ENCODE measurements at places on chromosomes 12 and 14.

- DNase-seq: no peak
These were observed 10.4 kb upstream of the EID3 start for GRCh38 chr12:104292872-104293794.

DNA sequence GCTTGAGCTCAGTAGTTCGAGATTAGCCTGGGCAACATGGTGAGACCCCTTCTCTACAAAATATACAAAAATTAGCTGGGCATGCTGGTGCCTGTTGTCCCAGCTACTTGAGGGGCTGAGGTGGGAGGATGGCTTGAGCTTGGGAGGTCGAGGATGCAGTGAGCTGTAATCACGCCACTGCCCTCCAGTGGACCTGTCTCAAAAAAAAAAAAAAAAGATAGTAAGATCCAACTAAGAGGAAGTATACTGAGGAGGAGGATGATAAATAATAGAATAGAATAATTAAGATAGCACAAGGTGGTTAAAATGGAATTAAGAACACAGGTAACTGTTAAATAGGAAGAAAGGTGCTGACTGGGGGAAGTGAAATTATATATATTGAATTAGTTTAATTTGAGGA lies 37.0 kb upstream of the BAZ1A start:
- DNase-seq: no peak

- no peak for DNase-seq
These were observed 233.3 kb upstream of the FOXN3 start for GRCh38 chr14:89650077-89650978.

- no peak for DNase-seq
These were observed 62.3 kb downstream of the R3HDM2 start for GRCh38 chr12:57368349-57369095.

GRCh38 chr12:70354787-70355186 lies 11.3 kb upstream of the KCNMB4 start:
- DNase-seq: no peak

DNA sequence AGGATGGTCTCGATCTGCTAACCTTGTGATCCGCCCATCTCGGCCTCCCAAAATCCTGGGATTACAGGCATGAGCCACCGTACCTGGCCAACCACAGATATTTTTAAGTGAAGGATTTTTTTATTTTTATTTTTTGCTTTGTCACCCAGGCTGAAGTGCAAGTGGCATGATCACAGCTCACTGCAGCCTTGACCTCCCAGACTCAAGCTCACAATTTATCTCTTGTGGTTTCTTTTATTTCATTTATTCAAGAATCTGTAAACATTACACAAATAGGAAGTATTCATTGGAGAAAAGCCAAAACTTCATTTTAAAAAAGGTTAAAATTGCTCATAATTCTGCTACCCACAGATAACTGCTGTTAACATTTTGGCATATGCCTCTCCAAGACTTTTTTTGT lies 13.3 kb downstream of the MOAP1 start:
- no peak for DNase-seq

DNA sequence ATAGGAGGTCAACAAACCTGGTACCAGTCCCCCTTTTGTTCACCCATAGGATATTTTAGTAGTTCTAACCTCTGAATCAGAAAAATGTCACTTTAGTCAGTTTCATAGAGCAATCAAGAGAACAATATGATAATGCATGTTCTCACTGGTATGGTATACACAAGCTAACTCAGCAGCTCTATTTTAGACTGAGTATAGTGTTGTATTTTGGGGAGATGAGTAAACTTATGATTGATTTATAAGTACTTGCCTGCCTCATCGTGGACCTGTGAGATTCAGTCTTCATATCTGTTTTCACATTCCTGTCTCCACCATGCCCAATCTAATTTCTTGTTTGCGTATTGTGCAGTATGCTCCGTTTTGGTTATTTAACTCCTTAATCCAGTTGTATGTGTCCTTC lies 20.9 kb downstream of the COX16 start:
- DNase-seq: no peak

- no peak for DNase-seq
These were observed 13.1 kb downstream of the PGAM5 start for GRCh38 chr12:132723764-132724140.

DNA sequence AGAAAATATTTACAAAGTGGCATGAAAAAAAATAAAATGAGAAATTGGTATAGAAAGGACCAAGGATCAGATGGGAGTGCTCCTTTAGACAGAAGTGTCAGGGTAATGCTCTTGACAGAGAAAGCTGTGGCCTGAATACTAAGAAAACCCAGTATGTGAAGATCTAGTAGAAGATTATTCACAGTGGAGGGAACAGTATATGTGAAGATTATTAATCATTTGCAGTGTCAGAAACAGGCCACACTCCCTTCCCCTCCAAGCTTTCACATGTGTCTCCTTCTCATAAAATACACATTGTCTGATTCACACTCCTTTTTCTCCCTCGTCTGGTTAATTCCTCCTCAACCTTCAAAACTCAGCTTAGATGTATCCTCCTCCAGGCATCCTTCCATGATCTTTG lies 41.3 kb downstream of the CAPS2 start:
- no peak for DNase-seq

DNA sequence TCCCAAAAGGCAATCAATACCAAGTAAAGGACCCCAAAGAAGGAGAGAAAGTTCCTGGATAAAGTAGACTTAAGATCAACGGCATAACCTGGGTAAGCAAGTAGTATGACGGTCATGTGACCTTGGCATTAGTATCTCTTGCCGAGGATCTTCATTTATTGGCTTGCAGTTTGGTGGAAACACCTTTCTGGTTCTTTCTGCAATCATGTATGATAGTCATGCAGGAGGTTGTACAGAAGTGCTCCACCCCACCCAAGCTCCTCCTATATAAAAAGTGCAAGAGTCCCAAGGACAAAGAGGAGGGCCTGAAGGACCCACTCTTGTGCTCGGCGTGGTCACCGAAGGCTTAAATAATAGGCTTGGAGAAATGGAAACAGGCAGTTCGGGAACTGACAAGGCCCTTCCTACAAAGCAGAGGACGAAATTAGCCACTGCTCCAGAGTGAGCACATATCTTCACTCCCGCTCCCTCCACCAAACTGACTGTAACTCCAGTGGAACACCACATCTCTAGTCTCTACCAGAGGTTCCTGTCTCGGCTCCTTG lies 750 bp downstream of the CS start:
- peak; percentile 55 for DNase-seq

GRCh38 chr12:49160399-49160798 lies 28.5 kb downstream of the TUBA1A start:
- DNase-seq: no peak

DNA sequence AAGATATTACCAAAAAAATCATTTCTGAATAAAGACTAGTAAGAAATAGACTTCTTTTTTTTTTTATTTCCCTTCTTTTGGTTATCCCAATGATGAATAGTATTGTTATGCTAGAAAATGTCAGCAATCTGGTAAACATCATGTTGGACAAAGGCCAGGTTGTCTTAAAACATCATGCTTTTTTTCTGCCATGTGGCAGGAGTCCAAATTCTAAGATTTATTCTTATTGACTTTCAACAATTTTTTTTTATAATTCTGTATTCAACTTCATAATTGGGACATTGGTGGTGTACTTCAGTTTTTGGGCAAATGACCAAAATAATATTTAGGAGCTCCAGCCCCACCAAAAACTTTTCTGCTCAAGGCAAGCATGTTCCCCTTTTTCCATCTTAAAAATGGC lies 10.5 kb downstream of the DCN start:
- DNase-seq: peak; percentile 7

GRCh38 chr12:106903241-106903945 lies 52.3 kb upstream of the TMEM263 start:
- peak; percentile 86 for DNase-seq

DNA sequence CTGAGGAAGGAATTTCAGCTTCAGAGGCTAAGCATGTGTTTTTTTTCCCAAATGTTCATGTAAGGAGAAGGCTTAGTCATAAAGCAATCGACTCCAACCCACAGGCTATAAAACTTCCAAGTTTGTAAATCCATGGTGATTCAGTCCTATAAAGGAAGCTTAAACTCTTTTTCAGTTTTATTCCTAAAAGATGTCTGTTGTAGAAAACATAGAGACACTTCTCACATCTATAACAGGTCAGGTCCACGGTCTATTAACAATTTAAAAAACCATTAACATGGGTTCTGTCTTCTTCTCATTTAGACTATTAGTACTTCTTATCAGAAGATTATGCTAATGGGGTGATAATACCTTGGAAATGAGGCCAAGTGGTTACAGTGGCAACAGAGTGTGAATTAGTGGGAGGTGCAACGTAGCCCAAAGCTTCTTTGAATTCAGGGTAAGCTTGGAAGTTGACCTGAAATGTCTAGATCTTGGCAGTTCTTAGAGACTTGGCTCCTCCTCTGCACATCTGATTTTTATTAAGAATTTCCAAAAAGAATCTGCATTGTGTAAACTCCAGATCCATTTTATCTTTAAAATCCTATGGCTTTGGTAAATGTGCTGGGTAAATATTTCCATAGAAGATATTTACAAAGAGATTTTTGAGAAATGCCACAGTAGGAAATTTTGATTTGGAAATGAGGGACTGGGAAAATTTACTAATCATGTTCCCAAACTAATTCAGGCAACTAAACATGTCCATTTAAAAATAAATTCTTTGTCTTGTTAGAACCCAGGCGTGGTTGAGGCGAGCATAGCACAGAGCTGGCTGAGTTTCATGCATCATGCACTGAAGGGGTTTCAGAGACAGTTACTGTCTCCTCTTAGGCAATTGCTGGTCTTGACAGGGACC lies 86.4 kb downstream of the EML1 start:
- DNase-seq: peak; percentile 80

DNA sequence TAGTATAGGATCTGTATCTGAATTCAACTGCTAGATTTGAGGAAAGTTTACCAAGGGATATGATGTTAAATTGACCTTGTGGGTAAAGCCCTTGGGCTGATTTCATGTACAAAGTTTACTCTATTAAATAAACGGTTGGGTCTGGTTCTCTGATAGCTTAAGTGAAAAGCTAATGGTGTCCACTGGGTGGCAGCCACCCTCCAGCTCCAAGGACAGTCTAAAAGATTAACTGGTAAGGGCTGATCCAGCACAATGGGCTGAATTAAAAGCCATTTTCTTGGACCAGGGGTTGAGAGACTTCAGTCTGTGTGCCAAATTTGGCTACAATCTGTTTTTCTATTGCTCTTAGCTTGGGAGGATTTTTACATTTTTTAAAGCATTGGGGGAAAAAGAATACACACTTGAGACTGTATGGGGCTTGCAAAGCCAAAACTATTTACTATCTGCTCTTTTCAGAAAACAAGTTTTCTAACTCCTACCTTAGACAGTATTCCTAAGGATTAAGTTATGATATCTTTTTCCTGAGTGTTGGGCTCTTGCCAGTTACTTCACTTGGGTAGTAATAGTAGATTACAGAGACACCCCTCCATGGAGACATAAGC lies 116.5 kb downstream of the GPHN start:
- peak; percentile 77 for DNase-seq

- DNase-seq: peak; percentile 25
These were observed 21.4 kb upstream of the CMKLR1 start for GRCh38 chr12:108360487-108360886.

GRCh38 chr12:104482113-104482512 lies 25.4 kb downstream of the CHST11 start:
- no peak for DNase-seq

GRCh38 chr12:52884526-52885293 lies 20.2 kb downstream of the KRT8 start:
- peak; percentile 80 for DNase-seq

DNA sequence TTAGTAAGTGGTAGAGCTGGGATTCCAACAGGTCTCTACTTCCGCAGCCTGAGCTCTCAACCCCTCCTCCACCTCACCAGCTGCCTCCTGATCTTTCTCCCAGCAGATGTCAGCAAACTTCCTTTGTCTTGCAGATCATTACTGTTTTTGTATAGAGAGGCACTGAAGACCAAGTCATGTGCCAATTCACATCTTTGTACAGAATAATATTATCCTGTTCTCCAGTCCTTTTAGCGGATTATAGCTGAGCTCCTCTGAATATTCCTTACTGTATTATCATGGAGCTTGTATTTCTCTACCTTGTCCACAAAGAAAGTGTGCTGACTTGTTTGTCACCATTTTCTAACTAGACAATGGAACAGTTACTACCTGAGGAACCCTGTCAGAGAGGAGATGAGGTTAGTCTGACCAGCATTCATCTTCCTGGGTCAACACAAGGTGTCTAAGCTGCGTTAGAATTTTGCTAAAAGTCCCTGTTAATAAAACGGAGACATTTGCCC lies 142.3 kb upstream of the ARHGAP5 start:
- DNase-seq: peak; percentile 87
